ENCODE measurements at places on chromosomes 7 and 10.

- no peak for DNase-seq
These were observed 626.6 kb upstream of the TPK1 start for GRCh38 chr7:145462463-145462862.

GRCh38 chr7:85342781-85343180, 155.9 kb upstream of the SEMA3D start:
- no peak for DNase-seq

GRCh38 chr10:31867646-31868045, 61.0 kb downstream of the ARHGAP12 start:
- DNase-seq = no peak

DNA sequence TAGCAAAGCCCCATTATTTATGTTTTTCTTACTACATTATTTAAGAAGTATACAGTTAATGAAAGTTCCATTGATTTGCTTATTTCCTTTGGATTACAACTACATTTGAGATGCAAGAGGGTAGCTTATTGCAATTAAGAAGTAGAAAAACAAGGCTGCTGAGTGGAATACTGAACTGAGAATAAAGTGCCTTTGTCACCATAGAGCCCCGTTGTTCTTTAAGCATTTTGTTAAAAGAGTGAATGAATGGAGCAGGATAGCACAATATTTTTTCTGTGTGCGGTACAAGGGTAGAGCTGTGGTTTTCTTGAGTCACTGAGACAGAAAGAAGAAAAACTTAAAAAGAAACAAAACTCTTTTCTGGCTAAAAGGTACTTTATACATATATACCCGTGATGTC, 45.6 kb downstream of the ZNF277 start:
- no peak for DNase-seq

GRCh38 chr10:80191589-80192270, 13.6 kb downstream of the ANXA11 start:
- no peak for DNase-seq

GRCh38 chr10:94307046-94307615, 55.6 kb downstream of the NOC3L start:
- DNase-seq = no peak

- DNase-seq = no peak
These were observed 80.8 kb upstream of the PAX2 start for GRCh38 chr10:100664316-100665149.

DNA sequence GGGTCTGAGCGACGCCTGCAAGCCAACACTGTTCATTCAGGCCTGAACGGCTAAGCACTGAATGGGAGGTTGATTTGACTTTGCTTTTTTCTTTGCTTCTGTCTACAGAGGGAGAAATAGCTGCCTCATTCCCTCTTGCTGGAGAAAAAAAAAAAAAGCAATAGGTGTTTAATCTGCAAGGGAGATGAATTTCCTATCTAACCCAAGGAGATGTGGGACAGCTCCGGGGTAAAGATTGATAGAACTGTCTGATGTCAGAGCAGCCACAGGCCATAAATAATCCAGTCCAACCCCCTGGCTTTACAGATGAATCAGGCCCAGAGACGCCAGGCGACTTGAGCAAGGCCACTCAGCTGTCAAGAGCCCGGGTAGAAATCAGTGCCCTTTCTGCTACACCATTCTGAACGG, 168.0 kb downstream of the ARHGAP12 start:
- DNase-seq = no peak

- DNase-seq = no peak
These were observed 150.1 kb upstream of the TMEM72 start for GRCh38 chr10:44761076-44761475.

- DNase-seq = peak; percentile 35
These were observed 48.2 kb upstream of the NFKB2 start for GRCh38 chr10:102347236-102347828.

GRCh38 chr10:104253106-104253505, 1.6 kb upstream of the GSTO1 start:
- DNase-seq = no peak

- no peak for DNase-seq
These were observed 631 bp downstream of the SUPV3L1 start for GRCh38 chr10:69180525-69181204.

GRCh38 chr10:22573820-22574569, 140.4 kb downstream of the PIP4K2A start:
- DNase-seq = no peak

DNA sequence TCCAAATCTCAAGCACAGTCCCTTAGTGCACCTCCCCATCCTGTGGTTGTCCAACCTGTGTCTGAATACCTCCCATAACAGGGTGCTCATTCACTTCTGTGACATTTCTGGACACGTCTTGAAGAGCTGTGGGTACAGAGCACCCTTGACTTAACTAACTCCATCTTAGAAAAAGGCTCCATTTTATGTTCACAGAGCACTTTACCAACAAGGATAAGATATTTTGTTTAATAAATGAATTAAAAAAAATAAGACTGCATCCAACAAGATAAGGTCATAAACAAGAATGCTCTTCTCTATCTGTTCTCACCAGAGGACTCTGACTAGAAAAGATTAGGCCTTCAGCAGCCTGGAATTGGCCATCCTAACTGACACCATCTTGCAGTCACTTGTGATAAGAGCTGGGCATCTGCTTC, 335.2 kb upstream of the ZNF32 start:
- DNase-seq = no peak

- no peak for DNase-seq
These were observed 83.3 kb upstream of the GSDME start for GRCh38 chr7:24840563-24840962.

DNA sequence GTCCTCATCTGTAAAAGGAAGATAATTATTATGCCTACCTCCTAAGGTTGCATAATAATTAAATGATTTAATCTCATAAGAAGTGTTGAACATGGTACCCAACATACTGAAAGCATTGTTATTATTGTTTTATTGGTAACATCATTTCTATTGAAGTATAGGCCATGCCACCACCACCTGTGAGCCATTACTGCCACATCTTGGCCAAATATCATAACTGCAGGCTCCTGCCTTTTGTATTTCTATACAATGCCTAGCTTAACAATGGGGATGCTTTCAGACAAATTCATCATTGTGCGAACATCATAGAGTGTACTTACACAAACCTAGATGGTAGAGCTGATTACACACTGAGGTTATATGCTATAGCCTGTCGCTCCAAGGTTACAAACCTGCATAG, 61.1 kb upstream of the NPSR1 start:
- DNase-seq = no peak

GRCh38 chr7:3892686-3893085, 591.6 kb downstream of the SDK1 start:
- no peak for DNase-seq

- no peak for DNase-seq
These were observed 181.8 kb upstream of the CACNA2D1 start for GRCh38 chr7:82625377-82625776.

DNA sequence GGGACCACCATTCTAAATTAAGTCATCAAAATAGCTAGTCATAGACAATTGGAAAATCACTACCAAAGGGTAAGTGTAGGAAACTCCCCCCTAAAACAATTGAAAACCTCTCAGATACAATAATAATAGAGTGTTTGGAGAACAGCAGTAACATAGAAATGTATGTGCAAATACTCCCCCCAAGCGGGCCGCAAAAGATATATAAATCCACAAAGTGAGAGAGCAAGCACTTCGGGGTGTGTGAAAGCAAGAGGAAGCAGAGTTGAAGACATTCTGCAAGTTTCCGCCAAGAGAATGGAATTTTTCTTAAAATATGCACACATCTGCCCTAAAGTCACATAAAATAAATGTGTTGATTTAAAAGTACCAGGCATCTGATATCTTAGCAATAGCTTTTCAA, 33.3 kb downstream of the CHCHD3 start:
- no peak for DNase-seq

DNA sequence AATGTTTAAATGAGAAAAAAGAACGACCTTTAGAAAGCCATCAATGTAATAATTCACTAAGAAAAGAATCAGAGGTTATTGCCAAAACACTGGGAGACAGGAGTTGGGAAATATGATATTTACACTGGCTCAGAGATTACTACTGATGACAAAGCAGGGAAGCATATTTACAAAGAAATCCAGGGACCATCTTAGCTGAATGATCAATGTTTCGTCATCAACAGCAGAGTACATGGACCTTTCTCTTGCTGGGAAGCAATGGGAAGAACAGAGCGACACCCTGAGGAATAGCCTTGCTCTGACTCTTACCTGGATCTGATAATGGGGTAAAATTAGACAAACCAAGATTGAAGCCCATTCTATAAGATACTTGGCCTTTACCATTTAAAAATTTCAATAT, 1293.5 kb downstream of the XPNPEP1 start:
- DNase-seq = no peak

- DNase-seq = no peak
These were observed 139.6 kb downstream of the SND1 start for GRCh38 chr7:127791446-127792189.

GRCh38 chr7:136062625-136063325, 85.6 kb upstream of the MTPN start:
- DNase-seq = no peak

GRCh38 chr10:30903397-30904138, 128.1 kb downstream of the ZNF438 start:
- no peak for DNase-seq

GRCh38 chr7:69189406-69189805, 408.9 kb upstream of the AUTS2 start:
- DNase-seq = no peak

- DNase-seq = no peak
These were observed 96.6 kb upstream of the KDM7A start for GRCh38 chr7:140273417-140273816.

DNA sequence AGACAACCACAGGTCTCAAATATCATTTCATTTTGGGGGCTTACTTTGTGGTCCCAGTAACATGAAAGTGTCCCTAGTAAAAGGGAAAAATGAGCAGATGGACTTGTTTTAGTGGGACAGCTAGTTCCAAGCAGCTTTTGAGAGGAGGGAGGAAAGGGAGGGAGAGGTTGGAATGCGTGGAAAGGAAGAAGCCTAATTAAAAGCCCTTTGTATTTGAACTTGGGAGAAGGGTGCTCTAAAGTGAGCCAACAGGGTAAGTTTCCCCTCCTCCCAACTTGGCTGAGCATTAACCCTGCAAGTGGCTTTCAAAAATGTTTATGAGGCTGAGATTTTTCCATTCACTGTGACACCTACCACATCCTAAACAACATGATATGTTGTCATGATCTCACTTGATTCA, 38.8 kb upstream of the LYZL1 start:
- no peak for DNase-seq

- no peak for DNase-seq
These were observed 908 bp downstream of the NOM1 start for GRCh38 chr7:156950381-156950858.

GRCh38 chr7:66415659-66416265, 210.6 kb downstream of the TPST1 start:
- no peak for DNase-seq

- DNase-seq = no peak
These were observed 5.3 kb upstream of the ADCK2 start for GRCh38 chr7:140667476-140667875.

DNA sequence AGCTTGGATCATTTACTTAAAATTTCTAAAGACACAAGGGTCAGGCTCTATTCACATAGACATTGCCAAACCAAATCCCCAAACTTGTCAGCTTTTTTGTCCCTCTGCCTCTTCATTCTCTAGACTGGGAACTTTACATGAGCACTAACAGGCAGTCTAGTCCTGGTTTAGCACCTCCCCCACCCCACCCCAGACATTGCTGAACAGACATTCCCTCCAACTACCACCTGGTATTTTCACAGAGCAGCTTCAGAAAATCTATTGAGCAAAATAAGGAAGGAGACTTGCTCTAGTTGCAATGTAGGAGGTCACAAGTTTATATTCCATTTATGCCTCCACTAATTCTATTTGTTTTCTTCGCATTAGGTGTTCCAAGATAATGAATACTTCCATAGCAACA, 56.8 kb upstream of the AASS start:
- DNase-seq = no peak

DNA sequence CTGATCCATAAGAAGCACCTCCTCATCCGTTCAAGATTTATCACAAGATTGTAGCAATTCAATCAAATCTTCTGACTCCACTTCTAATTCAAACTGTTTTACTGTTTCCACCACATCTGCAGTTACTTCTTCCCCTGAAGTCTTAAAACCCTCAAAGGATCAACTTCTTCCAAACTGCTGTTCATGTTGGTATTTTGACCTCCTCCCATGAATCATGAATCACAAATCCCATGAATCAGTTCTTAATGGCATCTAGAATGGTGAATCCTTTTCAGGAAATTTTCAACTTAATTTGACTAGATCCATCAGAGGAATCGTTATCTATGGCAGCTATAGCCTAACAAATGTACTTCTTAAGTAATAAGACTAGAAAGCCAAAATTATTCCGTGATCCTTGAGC, 122.3 kb downstream of the IMMP2L start:
- no peak for DNase-seq

DNA sequence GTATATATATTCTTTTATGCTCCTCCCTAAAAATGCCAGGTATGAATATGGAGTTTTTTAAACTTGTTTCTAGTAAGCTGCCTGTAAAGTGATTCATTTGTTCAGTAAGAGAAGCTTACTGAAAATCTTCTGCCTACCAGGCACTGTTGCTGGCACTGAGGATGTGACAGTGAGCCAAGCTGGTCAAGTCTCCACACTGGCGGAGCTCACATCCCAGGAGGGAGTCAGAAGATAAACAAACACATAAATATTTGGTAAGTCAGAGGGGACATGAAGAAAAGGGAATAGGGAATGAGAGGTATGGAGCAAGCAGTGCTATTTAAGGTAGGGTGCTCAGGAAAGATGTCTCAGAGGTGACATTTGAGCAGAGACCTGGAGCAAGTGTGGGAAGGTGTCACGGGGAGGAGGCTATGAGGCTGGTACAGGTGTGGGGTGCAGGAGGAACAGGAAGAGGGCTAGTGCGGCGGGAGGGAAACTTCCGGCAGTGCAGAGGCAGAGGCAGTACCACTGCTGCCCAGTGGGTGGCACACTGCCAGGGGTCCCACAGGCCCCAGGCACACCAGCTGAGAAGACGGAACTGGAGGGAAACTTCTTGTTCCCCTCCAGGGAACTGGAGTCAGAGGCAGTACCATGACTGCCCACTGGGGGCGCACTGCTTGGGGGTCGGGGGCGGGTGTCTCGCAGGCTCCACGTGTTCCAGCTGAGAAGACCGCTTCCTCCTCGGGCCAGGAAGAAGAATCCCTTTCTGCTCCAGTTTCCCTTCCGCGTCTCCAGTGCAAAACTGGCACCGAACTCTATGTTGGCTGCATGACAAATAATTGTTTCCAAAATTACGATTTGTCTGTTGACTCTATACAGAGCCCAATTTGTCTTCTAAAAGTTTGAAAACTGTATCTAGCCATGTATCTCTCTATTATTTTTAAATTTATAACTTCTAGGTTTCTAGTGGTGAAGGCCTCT, 161.0 kb downstream of the TEX36 start:
- DNase-seq = no peak
